ENCODE measurements at places on chromosomes 3 and 15.

GRCh38 chr3:13685721-13686120 lies 136.8 kb downstream of the FBLN2 start:
- DNase-seq: no peak

DNA sequence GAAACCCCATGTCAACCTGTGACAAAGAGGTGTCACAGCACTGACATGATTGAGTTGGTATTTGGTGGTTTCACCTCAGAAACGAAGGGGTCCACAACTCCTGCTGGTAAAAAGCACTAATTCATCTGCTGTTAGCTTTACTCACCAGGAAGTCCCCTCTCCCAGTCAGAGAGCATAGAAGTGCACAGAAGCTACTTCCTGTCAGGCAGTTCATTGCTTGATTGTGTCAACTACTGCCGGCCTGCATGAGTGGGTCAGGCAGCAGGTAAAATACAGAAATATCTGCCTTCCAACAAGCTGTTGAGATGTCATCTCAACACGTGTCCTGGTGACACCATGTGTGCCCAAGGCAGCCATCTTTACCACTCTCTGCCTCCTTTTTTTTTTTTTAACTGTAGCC lies 596.6 kb upstream of the NR2F2 start:
- no peak for DNase-seq

GRCh38 chr3:114649331-114649730 lies 355.5 kb downstream of the TIGIT start:
- no peak for DNase-seq

- no peak for DNase-seq
These were observed 901.6 kb downstream of the TUSC7 start for GRCh38 chr3:117611211-117611610.

GRCh38 chr3:126316031-126316461 lies 41.2 kb downstream of the KLF15 start:
- no peak for DNase-seq

DNA sequence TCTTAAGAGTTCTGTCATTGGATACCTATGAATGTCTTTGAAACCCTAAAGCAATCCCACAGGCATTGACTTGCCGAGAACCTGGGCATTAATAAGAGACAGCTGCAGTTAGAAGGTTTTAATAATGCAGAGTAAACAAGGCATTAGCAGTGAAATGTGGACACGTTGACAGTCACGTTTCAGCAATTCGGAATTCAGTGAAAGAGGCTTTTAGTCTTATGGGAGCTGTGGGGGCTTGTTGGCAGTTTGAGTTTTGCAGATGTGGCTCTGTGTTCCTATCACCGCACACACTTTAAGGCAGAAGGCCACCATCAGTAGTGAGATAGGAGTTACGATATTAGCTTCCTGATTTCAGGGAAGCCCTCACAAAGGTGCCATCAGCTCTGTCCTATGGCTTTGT lies 145.2 kb upstream of the NUDT16 start:
- DNase-seq: no peak

DNA sequence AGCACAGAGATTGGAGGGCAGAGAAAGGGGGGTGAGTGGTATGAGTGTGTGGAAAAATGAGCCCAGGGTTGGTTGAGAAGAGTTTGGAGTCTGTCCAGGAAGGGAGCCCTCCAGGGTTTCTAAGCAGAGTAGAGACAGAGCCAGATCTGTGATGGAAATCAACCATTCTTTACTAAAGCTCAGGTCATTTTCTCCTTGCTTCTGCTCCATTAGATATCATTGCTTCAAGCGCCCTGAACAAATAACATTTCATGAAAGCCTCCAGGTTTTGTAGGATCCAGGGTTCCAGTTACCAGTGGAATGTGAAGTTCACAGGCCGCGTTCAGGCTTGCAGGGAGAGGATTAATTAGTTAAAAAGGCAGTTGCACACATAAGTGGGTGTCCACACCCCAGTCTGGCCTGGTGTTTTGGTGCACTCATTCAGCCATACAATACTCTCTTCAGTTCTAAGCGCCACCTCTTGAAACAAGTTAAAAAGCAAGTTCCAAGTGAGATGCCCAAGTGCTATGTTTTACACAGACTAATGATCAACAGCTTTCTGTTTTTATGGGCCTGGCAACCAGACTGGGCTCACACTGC lies 16.4 kb upstream of the BOC start:
- no peak for DNase-seq

DNA sequence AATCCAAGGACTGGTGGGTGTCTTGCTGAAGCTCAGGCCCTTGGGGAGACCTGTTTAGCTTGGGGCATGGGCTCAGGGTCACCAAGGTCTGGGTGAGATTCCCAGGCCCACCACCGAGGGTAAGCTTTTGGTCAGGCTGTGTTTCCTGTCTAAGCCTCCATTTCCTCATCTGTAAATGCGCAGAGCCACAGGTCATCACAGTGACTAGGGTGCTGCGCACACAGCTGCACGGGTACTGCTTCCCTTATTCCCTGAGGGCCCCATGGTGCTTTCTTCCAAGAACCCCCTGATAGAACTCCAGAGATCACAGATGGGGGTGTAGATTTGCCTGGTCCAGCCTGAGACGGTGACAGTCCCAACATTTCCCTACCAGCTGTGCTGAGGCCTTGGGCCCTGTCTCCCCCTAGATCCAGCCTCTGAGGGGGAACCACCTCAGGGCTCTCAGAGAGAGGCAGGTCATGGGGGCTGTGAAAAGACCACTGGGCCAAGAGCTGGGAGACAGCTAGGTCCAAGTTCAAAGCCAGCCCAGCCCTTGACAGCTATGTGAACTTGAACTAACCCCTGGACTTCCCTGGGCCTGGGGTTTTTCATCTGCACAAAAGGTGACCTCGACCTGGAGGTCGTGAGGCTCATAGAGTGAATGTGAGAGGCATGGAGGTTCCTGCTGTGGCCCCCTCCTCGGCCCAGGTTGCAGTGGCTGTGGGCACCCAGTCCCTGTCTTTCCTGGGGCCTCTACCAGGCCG lies 60.7 kb downstream of the SEMA3G start:
- DNase-seq: no peak

DNA sequence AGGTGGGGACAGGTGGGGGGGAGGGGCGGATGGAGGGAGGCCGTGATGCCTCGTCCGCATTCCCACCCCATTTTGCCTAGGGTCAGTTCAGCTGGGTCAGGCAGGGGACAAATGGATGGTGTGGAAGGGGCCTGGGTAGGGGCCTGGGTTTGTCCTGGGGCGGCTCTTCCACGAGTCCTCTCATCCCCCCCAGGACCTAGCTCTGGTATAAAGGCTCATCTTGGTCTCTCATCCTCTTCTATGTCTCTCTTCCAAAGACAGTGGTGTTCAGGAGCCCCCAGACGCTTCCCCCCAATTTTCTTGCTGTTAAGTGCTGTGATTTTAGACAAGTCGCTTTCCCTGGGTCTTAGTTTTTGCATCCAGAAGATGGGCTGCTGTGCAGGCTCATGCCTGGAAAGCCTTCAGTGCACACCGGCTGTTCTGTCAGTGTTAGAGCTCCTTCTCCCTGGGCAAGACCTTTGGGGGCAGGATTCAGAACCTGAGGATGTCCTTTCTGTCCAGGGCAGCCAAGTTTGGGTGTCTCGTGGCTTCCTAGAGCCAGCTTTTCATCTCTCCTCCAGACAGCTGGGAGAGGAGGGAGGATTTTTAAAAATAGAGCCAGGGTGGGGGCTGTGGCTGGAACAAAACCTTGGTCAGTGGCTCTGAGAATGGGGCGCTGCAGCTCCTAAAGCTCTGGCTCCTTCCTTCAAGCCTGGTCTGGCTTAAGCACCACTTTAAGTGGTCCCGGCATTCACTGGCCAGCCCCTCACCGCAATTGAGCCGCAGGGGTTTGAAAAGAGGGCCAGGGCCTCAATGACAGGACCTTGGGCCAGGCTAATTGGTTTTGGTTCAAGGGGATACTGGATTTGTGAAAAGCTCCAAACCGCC lies 37.7 kb upstream of the POLG start:
- no peak for DNase-seq

- DNase-seq: no peak
These were observed 4.3 kb upstream of the ALPK3 start for GRCh38 chr15:84812842-84813241.

Data from globus pallidus (tissue), 1 donor.